Adipose tissue (tissue), 3 donors: ENCODE measurements at places on chromosomes 11 and 22. TPM values are rescaled to one million over a fixed set of nuclear protein-coding genes. Genes with fewer than 3 reads are reported as not detected.

Gene CSF2RB
- 4.9 TPM for polyA plus RNA-seq

Gene OSM
- 7.7 TPM for polyA plus RNA-seq

Gene GRIA4
- polyA plus RNA-seq, result not detected

Gene NUP160
- polyA plus RNA-seq, result 13.3 TPM

Gene UBE4A
- 11.4 TPM for polyA plus RNA-seq

Gene DEFB131B
- not detected for polyA plus RNA-seq

Gene GAL
- 1.7 TPM for polyA plus RNA-seq

Gene SCGB1D2
- polyA plus RNA-seq, result not detected

Gene OR8G1
- polyA plus RNA-seq, result not detected

Gene ASPHD2
- 0.17 TPM for polyA plus RNA-seq

Gene PC
- 40.9 TPM for polyA plus RNA-seq

Gene MUC2
- polyA plus RNA-seq, result 0.01 TPM

Gene YAP1
- polyA plus RNA-seq, result 10.8 TPM

Gene CNIH2
- 1.3 TPM for polyA plus RNA-seq

Gene AQP11
- 0.22 TPM for polyA plus RNA-seq

Gene BCR
- polyA plus RNA-seq, result 14.8 TPM

Gene SIK3
- 8.5 TPM for polyA plus RNA-seq

Gene TBX10
- polyA plus RNA-seq, result not detected

Gene OR52A1
- polyA plus RNA-seq, result not detected

Gene KRTAP5-7
- not detected for polyA plus RNA-seq

Gene FIBIN
- 2.5 TPM for polyA plus RNA-seq
